ENCODE measurements at places on chromosomes 7 and 10.

DNA sequence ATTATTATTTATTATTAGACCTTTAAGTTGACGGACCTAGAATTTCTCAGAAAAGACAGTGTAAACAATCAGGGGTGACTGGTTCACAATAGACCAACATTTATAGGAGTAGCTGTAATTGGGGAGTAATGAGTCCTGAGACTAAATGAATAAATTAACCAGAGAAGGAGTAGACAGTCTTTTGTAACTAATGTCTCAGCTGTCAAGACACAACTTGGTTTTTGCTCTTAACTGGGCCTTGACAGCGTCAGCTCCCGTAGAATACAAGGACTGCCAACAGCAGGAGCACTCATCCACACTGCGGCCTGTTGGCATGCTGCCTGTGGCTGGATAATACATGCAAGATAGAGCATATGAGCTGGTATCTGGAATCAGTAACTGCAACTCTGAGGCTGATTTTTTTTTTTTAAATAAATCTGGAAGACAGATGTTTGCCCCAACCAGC, 123.9 kb downstream of the CACNA2D1 start:
- DNase-seq: peak; percentile 91

DNA sequence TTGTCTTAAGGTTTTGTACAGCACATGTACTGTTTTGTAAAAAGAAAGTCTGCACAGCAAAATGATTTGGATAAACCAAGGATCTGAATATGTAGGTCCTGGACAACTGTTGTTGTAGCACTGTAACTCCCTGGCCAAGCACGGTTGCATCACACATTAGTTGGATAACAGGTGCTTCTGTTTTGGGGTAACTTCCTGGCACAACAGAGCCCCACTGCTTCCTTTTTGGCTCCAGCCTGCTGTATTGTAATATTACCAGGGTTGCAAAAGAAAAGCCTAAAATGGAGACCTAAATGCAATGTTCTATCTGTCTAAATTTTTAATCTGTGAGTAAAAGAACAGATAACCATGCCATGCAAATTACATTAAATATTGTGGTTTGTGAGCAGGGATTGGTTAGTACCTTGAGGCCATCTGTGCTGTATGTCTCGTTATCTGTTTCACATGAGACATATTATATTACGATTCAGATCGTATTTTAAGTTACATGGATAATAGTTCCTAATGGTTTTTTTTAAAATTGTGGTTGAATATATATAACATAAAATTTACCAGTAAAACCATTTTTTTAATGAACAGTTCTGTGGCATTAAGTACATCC, 27.5 kb upstream of the WAC start:
- DNase-seq: no peak

DNA sequence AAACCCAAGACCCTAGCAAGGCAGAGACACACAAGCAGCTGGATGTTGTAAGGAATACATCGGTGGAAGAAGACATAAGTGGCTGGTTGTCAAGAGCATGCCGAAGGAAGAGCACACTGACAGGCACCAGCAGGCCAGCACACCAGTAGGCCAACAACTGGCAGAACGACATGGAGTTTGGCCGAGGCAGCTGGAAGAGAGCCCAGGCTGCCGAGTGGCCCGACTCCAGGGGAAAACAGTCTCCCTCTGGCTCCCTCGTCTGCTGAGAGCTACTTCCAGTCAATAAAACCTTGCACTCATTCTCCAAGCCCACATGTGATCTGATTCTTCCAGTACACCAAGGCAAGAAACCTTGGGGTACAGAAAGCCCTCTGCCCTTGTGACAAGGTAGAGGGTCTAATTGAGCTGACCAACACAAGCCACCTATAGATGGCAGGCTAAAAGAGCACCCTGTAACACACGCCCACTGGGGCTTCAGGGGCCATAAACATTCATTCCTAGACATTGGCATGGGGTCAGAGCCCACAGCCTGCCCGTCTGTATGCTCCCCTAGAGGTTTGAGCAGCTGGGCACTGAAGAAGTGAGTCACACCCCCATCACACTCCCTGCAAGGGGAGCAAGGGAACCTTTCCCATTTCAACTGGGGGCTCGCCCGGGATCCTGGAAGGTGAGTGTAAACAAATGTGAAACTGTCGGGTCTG, 14.7 kb upstream of the TNS3 start:
- peak; percentile 67 for DNase-seq

GRCh38 chr7:113774182-113774807, 144.5 kb downstream of the PPP1R3A start:
- DNase-seq: peak; percentile 64

DNA sequence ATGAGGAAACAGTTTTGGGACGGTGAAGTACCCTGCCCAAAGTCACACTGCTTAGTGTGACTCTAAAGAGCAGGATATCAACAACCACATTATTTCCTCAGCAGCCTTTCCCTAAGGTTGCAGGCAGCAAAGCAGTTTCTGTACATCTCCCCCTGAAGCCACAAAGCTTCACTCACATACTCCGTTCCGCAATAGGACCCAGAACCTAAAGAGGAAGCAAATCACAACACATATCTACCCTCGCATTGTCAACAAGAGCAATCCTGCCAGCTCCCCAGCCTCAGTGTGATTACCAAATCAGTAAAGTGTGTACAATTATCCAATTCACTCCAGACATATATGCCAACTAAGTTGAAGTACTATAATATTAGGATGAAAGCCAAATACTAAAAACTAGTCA, 30.8 kb downstream of the VAX1 start:
- no peak for DNase-seq

DNA sequence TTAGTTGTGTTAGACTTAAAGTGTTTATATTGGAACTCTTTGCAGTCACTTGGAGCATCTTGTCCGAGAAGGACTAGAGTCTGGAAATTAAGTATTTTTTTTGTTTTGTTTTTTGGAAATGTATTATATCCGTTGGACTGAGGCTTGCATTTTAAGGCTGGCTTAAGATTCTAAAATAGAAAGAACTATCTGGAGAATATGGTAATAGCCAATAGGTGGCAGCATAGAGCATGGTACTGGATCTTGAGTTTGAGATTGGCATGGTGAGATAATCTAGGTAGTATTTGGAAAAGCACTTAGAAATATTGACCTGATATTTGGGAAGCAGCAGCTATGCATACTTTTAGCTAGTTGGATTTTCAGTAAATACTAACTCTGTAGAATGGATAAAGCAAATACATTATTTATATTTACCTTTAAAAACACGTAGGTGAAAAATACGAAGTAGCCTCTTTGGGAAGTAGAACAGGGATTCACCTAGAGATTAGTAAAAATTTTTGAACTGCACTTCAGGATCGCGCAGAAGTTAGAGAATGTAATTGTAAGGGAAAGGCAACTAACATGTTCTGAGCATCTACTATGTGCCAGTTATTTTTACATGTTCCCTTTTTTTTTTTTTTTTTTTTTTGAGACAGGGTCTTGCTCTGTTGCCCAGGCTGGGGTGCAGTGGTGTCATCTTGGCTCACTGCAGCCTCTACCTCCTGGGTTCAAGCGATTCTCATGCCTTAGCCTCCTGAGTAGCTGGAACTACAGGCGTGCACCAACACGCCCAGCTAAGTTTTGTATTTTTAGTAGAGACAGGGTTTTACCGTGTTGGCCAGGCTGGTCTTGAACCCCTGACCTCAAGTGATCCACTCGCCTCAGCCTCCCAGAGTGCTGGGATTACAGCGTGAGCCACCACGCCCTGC, 78.6 kb downstream of the LCOR start:
- DNase-seq: peak; percentile 69

- DNase-seq: peak; percentile 70
These were observed 265.0 kb upstream of the GLI3 start for GRCh38 chr7:42502022-42502421.

All from cardiac fibroblast (primary cell).